ENCODE measurements at places on chromosomes 3 and 15.

DNA sequence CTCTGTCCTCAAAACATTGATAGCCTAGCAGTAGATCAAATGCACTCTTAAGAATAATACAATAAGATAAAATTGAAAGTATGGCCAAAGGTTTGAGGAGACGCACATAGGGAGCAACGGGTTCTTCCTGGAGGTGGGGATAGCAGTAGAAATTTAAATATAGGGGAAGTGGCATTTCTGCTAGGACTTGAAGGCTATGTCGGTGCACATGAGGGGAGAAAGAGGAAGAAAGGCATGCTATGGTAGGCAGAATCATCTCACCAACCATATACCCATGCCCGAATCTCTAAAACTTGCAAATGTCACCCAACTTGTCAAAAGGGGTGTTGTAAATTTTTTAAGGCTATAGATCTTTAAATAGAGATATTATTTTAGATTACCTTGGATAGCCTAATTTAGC is 735.1 kb upstream of the LMCD1 start:
- DNase-seq = no peak

- no peak for DNase-seq
These were observed 209.5 kb upstream of the ALCAM start for GRCh38 chr3:105157067-105157765.

DNA sequence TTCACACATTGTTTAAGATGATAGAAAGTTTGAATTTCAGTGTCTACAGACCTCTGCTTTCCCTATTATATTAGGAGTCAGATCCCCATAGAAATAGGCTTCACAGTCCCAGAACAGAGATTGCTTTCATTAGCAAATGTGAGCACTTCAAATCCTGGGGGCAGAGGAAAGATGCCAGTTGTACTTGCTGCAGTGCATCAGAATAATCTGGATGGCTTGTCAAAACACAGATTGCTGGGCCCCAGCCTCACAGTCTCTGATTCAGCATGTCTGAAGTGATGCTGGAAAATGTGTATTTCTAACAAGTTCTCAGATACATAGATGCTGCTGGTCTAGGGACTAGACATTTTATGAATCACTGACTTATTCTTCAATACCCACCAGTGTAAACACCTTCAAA is 375.2 kb downstream of the FGF12 start:
- DNase-seq = no peak

GRCh38 chr3:59480486-59480995 is 430.7 kb upstream of the CFAP20DC start:
- no peak for DNase-seq

DNA sequence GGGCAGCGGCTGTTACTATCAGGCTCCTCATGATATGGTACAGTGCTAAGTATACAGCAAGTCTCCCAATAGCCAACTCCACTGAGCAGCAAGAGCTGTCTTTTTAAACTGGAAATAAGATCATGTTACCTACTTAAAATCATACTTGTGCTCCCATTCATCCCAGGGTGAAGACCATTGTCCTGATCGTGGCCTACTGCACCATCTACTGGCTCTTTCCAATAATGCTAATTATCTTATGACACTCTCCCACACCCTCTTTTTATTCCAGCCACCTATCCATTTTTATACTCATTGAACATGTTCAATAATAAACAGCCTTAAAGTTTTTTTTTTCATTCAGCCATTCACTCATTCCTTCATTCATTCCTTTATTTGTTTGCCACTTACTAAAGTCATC is 117.7 kb downstream of the GBE1 start:
- DNase-seq = no peak

All from eye (tissue), 1 donor.